Stimulated activated CD8-positive, alpha-beta memory T cell treated with anti-CD3 and anti-CD28 coated beads, Interleukin-12 subunit alpha, Interleukin-12 subunit beta, amount 100 ng/mL, for 4 hours (primary cell): ENCODE measurements at places on chromosomes 16 and 17.

GRCh38 chr17:6254036-6254435 lies 180.9 kb downstream of the AIPL1 start:
- DNase-seq, result no peak

- no peak for DNase-seq
Measured at GRCh38 chr17:10276436-10276835, 78.0 kb upstream of the GAS7 start.

DNA sequence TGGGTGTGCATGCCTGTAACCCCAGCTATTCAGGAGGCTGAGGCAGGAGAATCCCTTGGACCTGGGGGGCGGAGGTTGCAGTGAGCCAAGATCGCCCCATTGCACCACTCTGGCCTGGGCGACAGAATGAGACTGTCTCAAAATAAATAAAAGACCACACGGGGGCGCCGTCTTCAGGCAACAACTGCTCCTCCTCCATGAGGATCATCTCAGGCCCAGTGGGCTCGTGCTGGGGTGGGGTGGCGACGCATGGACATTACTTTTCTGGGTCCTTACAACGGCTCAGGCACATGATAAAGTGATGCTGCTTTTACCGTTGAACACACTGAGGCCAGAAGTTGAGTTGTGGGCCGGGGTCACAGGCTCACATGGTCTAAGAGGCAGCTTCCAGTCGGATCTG lies 56.2 kb downstream of the PRMT7 start:
- no peak for DNase-seq

DNA sequence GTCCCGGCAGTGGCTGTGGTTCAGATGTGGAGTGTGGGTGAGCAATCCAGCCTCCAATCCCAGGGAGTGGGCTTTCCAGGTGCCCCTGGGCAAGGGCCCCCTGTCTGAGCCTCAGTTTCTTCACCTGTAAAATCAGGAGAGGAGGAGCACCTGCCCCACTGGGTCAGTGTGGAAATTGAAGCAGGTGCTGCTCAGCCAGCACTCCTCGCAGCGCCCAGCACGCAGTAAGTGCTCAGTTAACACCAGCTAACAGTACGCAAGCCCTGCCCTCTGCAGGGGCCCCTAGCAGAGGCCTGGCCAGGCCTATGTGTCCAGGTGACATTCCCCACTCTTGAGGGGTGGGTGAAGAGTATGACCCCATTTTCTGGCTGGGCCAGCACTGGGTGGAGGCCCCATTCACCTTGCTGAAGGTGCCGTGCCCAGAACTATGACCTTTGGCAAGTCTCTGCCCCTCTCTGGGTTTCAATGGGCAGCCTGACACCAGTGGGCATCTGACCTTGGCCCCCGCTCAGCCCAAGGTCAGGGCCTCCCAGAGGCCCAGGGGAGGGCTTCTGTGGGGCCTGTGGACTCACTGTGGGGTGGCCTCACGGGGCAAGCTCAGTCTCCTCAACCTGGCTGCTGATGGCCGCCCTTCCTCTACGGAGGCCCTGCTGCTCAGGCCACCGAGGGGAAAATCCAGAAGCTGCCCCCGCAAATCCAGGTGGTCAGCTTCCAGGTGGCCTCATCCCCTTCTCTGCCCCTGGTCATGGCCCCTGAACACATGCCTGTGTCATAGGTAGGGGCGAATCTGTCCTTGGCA lies 2.5 kb downstream of the MTSS2 start:
- no peak for DNase-seq

- no peak for DNase-seq
Measured at GRCh38 chr16:54912720-54913119, 17.9 kb upstream of the IRX5 start.

DNA sequence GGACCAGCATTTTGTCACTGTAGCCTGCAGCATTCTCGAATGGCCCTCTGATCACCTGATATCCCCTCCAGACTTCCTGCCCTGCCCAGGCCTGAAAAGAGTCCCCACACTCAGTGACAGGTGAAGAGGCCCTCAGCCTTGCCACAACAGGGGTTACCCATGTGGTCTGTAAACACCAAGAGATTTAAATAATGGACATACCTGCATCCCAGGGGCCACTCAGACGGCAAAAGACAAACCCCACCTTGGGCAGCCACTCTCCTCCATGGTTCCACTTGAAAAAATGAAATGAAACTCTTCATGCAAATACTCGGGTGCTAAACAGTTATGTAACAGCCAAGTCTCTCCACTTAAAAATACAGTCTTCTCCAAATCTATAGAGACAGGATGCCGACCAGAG lies 22.9 kb upstream of the PECAM1 start:
- DNase-seq, result no peak

DNA sequence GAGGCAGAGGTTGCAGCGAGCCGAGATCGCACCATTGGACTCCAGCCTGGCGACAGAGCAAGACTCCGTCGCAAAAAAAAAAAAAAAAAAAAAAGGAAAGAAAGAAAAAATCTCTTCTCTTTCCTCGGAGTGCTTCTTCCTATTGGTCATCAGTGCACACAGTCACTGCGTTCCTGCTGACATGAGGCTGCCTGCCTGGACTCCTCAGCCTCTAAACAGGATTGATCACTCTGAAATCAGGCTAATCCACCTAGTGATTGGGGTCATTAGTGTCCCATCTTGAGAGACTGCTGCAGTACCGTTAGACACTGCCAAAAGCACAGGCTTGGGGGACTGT lies 30.8 kb downstream of the PLCD3 start:
- no peak for DNase-seq

DNA sequence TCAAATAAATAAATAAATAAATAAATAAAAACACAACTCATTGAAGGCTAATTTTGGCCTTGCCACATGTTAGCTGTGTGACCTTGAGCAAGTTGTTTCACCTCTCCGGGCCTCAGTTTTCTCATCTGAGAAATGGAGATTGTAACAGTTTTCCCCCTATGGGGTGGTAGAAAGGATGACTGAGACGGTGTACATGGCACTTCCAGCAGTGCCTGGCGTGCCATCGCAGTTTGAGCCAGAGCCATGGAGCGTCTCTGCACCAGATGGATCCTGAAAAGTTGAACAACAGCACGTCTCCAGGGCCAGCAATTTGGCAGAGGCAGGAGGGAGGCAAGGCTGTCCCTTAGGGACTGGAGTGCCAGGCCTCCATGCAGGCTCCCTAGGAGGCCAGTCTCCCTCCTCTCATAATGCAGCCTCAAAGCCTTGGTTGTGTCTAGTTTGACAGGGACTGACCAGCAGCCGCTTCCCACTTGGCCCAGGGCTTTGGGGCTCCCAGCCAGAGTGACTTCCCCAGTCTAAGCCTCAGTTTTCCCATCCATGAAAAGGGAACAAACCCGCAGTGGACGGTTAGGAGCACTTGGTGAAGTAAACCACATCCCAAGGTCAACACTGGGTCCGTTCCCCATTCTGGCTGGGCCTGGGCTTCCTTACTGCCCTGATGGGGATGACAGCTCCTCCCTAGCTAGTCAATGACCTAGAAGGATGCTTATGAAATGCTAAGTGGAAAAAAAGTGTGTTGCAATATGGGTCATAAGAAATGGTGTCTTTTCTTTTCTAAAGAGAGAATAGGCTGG lies 19.3 kb downstream of the SOCS1 start:
- no peak for DNase-seq

DNA sequence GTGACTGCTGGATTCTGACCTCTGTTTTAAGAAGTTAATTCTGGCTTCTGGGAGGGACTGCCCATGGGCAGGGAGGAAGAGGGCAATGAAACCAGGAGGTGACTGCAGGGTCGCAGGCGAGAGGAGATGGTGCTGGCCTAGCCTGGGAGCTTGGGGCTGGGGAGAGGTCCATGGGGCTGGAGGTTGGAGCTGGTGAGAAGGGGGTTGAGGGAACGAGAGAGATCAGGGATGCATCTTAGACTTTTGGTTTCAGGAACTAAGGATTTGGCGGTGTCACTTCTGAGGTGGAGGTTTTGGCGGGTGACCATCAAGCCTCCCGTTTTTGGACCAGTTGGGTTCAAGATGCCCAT lies 64.6 kb downstream of the NKD1 start:
- no peak for DNase-seq

GRCh38 chr17:45018848-45019711 lies 32.4 kb downstream of the DCAKD start:
- DNase-seq, result peak; percentile 19

DNA sequence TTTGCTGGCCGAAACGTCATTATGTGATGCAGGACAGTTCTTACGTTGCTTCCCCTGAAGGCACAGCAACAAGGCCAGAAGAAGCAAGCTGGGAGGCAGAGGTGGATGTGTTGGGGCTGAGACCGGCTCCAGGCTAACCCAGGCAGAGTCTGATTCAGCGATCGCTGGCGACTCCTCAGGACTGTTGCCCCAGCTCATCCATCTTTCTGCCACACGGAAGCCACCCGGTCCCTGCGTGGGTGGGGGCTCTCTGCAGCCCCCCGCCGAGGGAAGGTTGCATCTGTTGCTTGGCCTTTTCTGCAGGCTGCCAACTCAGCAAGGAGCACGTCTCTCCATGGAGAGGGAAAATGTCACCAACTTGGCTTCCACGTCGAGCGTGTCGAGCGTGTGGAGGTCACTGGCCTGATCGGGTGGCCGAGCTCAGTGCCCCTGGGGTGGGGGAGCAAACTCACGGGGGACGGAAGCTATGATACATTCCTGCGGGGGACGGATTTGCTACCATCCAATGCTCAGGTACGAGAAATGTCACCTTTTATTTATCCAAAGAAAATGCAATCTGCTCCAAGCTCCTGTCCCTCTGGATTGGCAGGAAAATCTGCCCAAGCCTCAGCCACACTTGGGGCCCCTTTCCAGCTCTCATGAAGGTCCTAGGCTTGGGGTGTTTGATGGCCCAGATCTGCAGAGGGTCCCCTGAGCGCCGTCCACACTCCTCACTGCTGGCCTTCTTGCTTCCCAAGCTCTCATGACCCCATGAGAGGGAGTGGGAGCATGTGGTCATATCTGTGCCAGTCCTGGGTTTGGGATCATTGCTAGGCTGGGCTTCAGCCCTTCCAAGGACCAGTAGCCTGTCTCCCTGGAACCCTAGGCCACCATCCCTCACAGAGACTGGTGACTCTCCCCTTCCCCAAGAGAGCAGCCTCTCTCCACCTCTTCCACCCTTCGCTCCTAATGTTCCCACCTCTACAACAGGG lies 69.4 kb downstream of the RPH3AL start:
- DNase-seq, result no peak

DNA sequence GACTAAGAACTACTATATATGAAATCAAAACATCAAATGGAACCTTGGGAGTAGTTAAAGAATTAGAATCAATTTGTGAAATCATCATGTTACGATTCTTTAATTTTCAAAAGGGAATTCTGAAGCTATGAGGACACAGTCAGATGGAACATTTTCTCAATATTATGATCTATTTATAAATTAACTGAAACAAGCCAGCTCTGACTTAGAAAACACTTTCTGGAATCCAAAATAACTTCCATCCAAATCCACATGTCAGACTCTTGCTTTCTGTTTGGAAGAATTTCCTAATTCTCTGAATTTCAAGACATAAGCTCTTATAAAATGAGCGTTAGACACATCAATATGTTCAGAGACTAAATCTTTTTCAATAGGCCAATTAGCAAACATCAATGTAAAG lies 737.7 kb upstream of the SOX9 start:
- no peak for DNase-seq

- no peak for DNase-seq
Measured at GRCh38 chr17:36511216-36511615, 23.5 kb downstream of the MYO19 start.

DNA sequence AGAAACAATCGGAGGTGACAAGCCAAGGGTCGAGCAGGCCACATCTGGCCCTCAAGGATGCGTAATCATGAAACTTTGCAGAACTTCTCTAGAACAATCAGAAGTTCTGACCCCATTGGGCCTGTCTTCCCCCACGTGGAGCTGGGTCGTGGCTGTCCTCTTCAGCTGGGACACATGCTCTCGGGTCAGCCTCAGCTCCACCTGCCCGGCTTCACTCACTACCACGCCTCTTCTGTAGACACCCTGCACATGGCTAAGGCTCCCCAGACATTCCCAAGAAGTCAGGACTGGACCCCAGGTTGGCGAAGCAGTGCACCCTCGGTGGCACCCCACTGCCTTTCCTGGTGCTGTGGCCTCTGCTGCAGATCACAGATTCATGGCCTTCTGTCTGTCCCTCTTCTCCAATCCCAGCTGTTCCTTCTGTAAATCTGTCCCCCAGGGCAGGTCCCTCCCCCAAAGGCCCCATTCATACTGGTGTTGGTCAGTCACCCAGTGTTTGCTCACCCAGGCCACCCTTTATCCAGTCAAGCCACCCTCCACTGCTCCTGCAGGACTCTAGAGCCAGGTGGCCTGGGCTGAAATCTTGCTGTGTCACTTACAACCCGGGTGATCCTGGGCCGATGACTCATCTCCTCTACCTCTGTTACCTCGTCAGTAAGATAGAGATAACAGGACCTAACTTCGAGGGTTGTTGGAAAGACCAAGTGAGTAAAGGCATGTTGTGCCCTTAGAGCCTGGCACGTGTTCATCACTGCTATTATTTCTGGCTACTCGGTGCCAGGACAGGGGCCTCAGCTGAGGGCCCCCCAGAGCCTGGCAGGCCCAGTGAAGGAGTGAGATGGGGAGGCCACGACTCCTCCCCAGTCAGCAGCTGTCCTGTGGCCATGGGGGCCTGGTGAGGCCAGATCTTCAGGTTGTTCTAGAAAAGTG lies 1.4 kb upstream of the SLC5A11 start:
- no peak for DNase-seq

- DNase-seq, result no peak
Measured at GRCh38 chr16:74271872-74272271, 24.7 kb upstream of the PSMD7 start.

DNA sequence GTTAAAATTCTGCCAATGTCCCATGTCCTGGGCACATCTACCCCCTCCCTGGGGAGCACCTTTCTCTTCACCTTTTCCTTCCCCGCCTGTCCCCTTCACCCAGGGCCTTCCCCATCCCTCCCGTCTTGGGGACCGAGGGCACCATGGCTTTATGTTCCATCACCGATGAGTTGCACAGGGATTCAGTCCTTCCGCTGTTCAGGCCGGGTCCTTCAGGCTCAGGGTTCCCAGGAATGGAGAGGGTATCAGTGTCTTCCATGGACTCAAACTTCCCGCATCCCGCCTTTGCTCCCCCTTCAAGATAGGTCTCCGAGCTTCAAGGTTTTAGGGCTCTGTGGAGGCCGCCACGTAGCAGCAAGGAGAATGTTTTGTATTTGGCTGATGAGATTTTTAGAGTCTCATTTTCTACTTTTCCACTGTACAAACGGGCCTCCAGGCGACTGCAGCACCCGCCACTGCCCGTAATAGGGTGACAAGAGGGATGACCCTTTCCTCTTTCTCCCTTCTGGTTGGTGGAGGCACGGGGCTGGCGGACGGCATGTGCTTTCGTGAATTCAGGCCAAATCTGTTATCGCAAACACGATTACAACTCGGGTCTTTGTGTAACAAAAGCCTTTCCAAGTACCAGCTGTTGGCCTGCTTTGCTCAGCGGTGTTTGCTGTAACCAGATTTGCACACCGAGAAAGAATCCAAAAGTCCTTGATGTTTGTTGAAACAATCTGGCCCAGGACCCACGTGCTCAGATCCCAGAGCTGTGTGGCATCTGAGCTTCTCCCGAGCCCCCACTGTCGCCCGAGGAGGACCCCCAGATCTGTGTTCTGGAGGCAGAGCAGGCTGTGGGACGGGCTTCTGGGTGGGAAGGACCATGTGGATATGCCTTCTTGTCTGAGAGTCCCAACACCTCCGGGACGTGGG lies 236.3 kb downstream of the SEC14L1 start:
- no peak for DNase-seq
